ENCODE measurements at places on chromosomes 6 and 20. TPM values are rescaled to one million over a fixed set of nuclear protein-coding genes. Genes with fewer than 3 reads are reported as not detected.

NHLRC1 gene
- total RNA-seq, result 0.51 TPM

PNLDC1 gene
- not detected for total RNA-seq

PCNA gene
- total RNA-seq, result 97.1 TPM

SLC2A10 gene
- total RNA-seq, result 5.4 TPM

BPIFA3 gene
- total RNA-seq, result not detected

SAMD10 gene
- 5.9 TPM for total RNA-seq

CAP2 gene
- 0.63 TPM for total RNA-seq

ADGRF5 gene
- total RNA-seq, result 107 TPM

PRR18 gene
- not detected for total RNA-seq

DNA sequence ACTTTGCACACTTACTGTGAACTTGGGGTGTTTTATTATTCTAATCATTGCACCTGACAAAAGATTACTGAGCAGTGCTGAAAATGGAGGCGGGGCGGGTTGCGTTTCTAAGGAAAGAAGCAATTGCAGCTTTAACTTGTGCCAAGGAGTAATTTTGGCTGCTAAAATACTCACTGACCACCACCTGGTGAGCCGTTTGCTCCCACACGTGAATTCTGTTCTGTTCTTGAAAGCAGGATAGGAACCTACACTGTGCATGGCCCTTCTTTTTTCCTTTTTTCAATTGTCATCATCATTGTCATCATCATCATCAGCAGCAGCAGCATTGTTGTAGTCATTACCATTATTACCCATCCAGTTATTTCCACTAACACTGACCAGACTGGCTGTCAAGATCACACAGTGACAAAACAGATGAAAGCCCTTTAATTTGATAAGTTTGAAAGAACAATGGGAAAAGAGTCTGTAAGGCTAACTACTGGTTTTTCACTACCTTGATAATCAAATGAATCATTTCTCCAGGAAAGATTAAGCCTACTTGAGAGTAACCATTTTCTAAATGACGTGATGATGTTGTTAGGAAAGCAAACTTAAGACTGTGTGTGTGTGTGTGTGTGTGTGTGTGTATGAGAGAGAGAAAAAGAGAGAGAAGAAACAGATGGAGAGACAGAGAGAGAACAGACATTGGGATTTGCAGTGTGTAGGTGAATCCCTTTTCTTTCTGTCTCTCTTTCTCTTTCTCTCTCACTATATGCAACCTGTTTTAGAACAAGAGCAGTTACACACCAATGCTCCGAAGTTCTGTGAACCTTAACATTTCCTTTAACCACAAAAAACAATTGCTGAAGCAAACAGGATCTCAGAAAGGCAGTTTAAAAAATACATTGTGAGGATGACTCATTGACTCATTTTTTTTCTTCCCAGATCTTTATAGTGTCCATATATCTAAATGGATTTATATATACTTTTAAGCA, 3.8 kb downstream of the RIPOR2 start:
- DNase-seq, result no peak

GRCh38 chr6:90062667-90063066, 168.4 kb downstream of the GJA10 start:
- DNase-seq, result no peak

- no peak for DNase-seq
These were observed 34.1 kb upstream of the SPACA1 start for GRCh38 chr6:88013554-88013953.

GRCh38 chr6:35202066-35202546, 11.7 kb upstream of the SCUBE3 start:
- DNase-seq, result no peak

DNA sequence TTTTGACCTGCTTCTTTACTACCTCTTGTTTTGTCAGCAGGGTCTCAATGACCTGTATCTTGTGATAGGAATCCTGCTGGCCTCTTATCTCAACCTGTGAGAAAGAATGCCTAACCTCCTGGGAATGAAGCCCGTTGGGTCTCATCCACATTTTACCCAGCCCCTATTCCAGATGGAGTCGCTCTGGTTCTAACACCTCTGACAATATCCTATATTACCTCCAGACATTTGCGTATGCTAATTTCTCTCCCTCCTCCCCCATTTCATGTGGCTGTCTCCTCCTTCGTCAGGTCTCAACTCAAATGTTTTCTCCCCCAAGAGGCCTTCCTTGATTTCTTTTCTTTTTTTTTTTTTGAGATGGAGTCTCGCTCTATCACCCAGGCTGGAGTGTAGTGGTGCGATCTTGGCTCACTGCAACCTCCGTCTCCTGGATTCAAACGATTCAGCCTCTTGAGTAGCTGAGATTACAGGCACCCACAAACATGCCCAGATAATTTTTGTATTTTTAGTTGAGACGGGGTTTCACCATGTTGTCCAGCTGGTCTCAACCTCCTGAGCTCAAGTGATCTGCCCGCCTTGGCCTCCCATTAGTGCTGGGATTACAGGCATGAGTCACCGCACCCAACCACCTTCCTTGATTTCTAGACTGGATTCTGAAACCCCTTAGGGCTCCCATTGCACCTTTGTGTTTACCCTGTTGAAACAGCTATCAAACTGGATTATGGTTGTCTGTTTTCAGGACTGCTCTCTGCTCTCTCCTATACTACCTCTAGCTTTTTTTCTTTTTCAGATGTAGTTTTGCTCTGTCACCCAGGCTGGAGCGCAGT, 49.5 kb upstream of the B4GALT5 start:
- DNase-seq, result no peak

- DNase-seq, result no peak
These were observed 441.7 kb upstream of the JARID2 start for GRCh38 chr6:14804001-14804784.

GRCh38 chr20:48592107-48592940, 235.5 kb downstream of the PREX1 start:
- no peak for DNase-seq

- no peak for DNase-seq
These were observed 139.5 kb upstream of the AFDN start for GRCh38 chr6:167687116-167687725.

- DNase-seq, result no peak
These were observed 15.1 kb downstream of the PDSS2 start for GRCh38 chr6:107444277-107444676.

DNA sequence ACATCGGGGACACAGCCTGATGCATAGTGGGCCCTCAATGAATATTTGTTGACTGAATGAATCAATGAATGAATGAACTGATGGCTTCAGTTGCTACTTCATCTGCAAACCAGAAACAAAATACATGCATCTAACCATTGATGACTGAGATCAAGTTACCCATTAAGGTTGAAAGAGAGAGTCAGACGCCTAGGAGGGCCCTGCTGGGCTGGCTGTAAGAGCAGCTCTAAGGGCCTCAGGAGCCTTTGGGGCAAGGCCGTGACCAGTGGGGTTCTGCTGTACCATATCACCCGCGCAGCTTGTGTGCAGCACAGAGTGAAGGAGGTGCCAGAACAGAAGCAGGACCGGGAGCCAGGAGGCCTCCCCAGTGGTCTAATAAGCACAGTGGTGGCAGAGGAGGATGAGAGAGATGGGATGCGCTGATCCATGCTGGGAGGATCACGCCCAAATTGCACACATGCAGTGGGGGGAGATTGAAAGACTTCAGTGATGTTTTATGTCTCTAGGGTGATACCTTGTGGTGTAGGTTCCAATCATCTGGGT, 96.1 kb upstream of the KCNG1 start:
- no peak for DNase-seq

DNA sequence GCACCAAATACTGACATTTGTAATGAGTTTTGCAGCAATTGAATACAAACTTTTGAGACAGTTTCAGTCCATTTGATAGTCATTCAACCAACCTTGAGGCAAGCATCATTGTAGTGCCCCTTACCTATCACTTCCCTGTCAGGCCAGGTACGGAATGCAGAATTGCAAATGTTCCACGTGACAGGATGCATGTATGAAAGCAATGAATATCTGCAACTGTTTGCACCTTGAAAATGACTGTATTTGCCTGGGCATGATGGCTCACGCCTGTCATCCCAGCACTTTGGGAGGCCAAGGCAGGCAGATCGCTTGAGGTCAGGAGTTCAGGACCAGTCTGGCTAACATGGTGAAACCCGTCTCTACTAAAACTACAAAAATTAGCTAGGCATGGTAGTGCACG, 146.0 kb upstream of the SCGN start:
- DNase-seq, result no peak

DNA sequence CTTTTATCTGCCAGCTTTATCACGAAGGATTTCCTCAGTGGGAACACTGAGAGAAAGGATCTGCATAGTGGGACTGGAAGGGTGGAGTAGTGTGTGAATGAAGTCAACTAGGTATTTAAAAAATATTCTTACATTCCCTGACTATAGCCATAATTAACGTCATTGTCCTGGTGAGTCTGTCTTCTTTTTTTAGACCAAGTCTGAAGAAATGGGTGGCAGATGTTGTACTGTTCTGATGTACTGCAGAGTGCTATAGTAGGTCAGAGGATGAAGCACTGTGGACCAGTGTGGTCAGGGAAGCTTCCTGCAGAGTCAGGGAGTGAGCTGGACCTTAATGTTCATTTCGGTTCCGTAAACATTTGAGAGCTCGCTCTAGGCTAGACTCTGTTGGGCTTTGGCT, 11.9 kb downstream of the TULP4 start:
- no peak for DNase-seq

GRCh38 chr20:41645372-41645771, 27.2 kb upstream of the CHD6 start:
- no peak for DNase-seq

DNA sequence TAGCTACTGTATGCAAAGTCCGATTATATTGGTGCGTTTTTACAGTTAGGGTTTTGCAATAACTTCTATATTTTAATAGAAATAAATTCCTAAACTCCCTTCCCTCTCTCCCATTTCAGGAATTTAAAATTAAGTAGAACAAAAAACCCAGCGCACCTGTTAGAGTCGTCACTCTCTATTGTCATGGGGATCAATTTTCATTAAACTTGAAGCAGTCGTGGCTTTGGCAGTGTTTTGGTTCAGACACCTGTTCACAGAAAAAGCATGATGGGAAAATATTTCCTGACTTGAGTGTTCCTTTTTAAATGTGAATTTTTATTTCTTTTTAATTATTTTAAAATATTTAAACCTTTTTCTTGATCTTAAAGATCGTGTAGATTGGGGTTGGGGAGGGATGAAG, 13.7 kb upstream of the PLCG1 start:
- DNase-seq, result no peak

DNA sequence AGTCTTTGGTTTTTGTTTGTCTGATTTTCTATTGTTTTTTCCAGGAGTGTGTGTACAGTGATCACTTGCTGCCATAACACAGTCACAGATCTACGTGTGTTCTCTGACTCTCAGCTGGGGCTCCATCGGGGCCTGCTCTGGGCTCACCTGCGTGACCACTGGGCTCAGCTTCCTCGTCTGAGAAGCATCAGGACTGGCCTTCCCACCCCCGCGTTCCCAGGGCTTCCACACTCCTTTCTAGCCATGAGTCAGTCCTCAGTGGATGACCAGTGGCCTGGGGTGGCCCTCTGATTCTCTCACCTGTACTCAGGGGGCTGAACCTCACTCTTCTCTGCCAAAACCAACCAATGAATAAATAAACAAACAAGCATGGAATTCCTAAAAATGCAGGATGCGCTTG, 14.5 kb downstream of the THBS2 start:
- DNase-seq, result no peak

Data from dermis microvascular lymphatic vessel endothelial cell (primary cell).